ENCODE measurements at places on chromosomes 12 and 14. TPM values are rescaled to one million over a fixed set of nuclear protein-coding genes. Genes with fewer than 3 reads are reported as not detected.

CARMIL3 gene
- 0.22 TPM for polyA plus RNA-seq

- DNase-seq = peak; percentile 60
These were observed 39.2 kb downstream of the BCAT1 start for GRCh38 chr12:24909667-24910066.

- DNase-seq = no peak
These were observed 117.5 kb downstream of the DYRK2 start for GRCh38 chr12:67765776-67766766.

DNA sequence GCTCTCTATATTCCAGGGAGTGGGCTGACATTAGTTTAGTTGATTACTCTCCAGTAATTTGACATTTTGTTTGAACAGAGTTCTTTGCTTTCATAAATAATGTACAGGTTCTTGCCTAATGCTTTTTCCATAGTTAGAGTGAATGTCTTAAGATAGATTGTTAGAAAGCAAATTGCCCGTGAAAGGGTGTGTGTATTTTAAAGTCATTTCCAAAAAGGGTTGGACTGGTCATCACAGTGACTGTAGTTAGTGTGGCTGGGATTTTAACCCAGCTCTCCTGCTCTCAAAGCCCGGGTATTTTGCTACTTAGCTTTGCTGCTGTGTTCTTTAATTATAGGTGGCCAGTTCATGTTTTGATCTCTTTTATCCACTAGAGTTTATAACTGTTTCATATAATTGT is 74.2 kb downstream of the DNAH10 start:
- DNase-seq = peak; percentile 8

DNA sequence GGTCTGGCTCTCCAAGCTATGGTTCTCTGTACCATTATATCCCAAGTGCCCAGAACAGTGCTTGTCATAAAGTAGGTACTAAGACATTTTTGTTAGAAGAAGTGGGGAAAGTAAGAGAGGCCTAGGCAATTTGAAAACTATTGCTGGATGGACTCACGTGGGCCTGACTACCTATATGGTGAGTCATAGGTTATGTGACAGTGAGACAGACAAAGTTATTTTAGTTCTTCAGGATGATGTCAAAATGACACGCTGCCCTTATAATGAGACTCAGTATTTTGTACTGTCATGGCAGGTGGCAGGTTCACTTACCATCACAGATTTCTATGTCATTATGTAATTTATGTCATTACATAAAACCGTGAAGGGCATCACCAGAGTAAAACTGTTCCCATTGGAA is 53.1 kb downstream of the PARP11 start:
- DNase-seq = no peak

DNA sequence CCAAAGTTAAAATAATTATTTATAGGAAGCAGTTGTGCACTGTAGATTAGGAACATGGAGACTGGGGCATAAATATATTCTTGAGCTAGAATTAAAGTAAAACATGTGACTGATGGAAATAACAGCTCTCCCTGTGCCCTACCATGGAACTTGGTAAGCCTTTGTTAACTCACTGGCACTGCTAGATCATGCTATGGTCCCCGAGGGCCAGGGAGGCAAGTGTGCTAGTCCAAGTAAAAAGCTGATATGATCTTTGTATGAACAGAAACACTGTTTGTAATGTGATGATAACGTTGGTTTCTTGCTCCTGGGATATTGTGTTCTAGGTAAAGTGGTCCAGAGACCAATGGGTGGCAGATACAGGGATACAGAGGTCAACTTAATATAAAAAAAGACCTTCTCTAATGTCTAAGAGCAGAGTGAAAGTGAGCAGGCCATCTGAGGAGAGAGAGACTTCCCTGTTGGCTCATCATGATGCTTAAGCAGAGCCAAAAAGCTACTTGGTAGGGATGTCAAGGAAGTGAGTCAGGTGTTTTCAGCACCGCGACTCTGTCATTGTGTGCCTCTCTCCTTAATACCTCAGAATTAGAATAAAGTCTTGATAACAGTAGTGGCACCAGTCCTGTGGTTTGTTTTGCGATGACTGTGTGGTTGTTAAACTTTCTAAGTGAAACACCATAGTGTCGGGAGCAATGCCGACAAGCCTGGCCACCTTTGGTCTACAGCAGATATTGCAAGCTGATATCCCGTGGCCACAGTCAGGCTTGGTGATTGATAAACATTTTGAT is 27.6 kb downstream of the BICD1 start:
- no peak for DNase-seq

GRCh38 chr14:58275527-58276190 is 22.7 kb upstream of the ARID4A start:
- DNase-seq = no peak

- no peak for DNase-seq
These were observed 140.1 kb downstream of the TMEM117 start for GRCh38 chr12:43976027-43976426.

- no peak for DNase-seq
These were observed 13.7 kb downstream of the TCTN1 start for GRCh38 chr12:110627500-110628195.

DNA sequence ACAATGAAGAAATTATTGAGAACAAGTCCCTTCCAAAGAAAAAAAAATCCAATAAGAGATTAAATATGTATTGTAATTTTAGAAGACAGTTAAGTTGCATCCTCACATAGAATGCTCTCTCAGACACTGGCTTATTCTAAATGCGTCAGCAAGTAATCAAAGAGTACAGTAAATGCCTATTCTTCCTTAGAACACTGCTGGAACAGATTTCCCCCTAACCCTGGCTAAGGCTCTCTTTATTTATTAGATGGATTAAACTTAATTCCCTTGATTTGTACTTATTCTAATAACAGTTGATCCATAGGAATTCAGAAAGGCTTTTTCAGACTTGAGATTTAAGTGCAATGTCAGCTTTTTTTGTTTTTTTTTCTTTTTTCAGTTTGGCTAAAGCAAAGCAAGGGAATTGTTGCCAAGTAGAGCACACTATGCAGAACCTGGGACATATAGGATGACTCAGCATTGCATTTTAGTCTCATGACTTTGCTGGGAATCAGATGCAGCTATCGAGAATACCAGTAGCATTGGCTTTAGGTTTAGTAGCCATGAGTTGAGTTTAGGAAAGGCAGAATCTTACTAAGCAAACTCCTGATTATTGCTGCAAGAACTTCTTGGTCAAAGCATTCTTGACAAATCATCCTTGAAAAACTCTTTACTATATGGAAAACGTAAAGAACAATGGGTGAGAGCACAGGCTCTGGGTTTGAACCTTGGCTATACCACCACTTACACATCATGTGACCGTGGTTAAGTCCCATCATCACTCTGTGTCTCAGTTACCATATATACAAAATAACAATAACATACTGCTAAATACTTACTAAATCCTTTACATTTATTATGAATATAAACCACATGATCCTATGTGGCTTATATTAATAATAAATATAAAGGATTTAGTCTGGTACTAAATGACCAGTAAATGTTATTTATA is 26.7 kb downstream of the MED21 start:
- peak; percentile 36 for DNase-seq

GRCh38 chr12:124868252-124869058 is 4.8 kb upstream of the SCARB1 start:
- DNase-seq = no peak

- no peak for DNase-seq
These were observed 5.6 kb downstream of the EIF4B start for GRCh38 chr12:53011889-53012288.

GRCh38 chr12:64042911-64043310 is 179.2 kb downstream of the KICS2 start:
- peak; percentile 97 for DNase-seq

DNA sequence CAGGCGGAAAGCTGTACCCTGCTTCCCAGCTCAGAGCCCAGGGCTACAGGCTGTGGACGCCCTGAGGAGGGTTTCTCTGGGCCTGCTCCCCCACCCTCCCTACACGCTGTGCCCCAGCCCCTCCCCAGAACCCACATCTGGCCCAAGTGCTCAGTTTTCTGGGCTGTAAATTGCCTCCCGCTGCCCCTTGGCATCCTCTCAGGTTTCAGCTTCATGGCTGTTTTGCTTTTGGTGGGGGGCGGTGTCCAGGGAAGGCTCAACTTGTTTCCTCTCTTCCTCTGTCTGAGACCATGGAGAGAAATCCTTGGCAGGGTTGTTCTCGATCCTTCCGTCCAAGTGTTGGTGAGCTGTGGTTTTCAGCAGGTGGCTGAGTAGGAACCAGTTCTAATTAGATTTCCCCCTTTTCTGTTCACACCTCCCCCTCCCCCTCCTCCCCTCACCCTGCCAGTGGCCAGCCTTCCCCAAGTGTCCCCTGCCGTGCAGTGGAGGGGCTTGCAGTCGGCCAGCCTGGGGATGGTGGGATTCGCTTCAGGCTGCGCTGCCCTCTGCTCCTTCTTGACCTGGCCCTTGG is 61.8 kb downstream of the TSPAN9 start:
- DNase-seq = peak; percentile 64

Data from muscle of leg (tissue), 16 donors.